LHCN-M2 (cell line): ENCODE measurements at places on chromosomes 6 and 20.

DNA sequence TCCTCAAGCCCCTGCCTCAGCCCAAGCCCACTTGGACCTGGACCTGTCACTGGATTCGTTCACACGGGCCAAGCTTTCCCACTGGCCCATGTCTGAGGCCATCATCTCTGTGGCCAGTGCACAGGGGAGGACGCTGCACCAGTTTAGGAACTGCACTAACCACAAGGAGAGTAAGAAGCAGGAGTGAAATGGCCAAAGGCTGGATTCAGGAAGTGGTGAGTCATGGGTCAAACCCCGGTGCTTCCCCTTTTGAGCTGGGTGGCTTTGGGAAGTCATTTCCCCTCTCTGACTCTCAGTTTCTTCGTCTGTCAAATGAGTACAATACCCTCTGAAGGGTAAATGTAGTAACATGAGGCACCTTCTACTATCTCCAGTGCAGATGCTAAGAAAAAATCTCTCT is 87.9 kb downstream of the CD40 start:
- peak; percentile 52 for DNase-seq

DNA sequence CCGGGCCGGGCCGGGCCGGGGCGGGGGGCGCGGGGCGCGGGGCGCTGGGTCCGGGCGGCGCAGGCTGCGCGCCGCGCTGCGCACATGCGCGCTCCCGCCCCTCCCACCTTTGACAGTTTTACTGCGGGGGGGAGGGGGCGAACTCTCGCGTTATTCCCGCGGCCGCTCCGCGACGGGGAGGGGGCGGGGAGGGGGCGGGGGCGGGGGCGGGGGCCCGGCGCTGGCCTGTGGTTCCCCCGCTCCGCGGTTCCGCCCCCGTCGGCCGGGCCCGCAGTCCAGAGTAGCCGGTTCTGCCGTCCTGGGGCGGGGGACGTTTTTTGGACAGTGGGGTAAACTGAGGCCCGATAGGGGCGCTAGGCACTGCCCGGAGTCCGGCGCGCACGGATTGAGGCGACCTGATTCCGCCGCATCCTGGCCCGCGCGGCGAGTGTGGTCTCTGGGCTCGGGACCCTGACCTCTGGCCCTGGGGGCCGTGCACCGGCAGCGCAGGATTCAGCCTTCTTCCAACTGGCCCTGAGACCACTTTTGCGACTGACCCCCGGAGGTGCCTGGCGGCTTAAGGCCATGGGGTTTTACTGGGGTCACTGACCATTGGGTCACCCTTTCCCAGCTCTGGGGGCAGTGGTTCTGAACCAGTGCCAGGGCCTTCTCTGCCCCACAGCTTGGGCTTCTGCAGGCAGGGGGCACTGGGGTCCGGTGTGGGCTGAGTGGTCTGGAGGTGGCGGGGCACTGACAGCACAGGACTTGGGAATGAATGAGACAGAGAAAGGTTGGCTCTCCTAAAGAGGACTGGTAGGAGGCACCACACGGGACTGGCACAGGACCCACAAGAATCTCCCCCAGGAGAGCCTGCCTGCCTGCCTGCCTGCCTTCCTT is at the start of gene ZNF512B:
Gene ZNF512B (minus strand): TSS at position 93 of the 876 bp plus-strand sequence. CDS start 1,980 bp downstream, outside the sequence.
- DNase-seq: peak; percentile 49

- no peak for DNase-seq
Observed at GRCh38 chr6:169048185-169048864, 205.3 kb downstream of the THBS2 start.

DNA sequence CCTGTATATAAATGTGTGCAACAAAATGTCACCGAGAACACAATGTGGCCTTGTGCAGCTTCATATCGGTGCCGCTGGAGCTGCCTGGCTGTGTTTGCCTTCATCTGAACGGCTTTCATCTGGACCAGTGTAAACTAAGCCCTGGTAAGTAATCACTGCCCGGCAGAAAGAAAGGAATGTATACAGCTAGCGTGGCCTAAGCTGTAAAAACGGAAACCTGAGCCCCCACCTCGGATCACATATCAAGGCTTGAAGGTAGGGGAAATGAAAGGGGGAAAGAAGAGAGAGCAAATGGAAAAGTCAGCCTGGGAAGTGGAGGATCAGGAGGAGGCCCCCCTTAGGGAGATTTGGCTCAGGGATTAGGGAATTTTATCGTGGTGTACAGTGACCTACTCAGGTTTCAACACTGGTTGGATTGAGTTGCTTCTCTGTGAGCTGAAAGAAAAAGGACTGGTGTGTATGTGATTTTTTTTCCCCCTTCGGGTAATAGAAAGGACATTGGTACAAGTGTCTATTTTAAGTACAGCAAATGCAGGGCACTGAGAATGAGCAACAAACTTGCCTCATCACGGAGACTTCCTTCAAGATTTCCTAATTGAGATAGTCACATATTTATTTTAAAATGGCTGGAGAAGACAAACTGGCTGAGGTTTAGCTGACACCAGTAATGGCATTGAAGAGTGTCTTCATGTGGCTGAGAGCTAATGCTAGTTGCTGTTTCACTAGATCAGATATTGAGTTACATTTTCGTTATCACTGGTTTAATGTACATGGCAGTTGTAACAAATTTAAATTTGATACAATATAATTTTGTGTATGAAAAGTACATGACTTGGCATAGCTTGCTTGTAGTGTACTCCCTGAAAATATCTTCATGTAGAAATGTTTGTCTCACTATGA is 3.5 kb downstream of the SOBP start:
- DNase-seq: peak; percentile 16

DNA sequence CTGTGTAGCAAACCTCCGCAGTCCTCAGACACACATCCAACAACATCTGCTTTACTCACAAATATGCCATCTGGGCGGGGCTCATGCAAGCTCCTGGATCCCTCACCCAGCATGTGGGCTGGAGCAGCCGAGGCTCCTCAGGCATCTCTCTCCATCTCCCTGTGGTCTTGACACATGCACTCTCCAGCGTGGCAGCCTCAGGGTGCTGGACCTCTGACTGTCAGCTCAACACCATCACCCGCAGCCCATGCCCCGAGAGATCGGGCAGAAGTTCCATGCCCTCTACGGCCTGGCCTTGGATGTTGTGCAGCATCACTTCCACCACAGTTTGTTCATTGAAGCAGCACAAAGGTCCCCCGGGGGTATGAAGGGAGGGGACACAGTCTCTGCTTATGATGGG is 32.6 kb upstream of the CD93 start:
- no peak for DNase-seq

DNA sequence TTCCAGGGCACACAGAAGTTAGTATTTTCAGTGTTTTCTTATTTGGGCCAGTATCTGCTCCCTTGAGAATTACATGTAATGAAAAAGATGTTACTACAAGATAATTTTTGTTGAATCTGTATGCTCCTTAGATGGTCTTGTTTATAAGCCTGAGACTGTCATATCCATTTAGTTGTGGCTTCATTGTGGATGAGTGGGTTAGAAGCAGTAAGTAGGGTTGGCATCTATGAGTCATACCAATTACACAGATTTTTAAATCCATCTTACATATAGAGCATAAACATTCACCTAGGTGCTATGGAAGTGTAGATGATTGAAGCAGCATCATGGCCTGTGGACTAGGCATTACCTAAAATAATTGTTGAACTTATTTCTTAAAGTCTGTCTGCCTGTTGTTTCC is 13.5 kb upstream of the BAG2 start:
- no peak for DNase-seq

- peak; percentile 89 for DNase-seq
Observed at GRCh38 chr6:143556529-143556928, 45.0 kb upstream of the FUCA2 start.

DNA sequence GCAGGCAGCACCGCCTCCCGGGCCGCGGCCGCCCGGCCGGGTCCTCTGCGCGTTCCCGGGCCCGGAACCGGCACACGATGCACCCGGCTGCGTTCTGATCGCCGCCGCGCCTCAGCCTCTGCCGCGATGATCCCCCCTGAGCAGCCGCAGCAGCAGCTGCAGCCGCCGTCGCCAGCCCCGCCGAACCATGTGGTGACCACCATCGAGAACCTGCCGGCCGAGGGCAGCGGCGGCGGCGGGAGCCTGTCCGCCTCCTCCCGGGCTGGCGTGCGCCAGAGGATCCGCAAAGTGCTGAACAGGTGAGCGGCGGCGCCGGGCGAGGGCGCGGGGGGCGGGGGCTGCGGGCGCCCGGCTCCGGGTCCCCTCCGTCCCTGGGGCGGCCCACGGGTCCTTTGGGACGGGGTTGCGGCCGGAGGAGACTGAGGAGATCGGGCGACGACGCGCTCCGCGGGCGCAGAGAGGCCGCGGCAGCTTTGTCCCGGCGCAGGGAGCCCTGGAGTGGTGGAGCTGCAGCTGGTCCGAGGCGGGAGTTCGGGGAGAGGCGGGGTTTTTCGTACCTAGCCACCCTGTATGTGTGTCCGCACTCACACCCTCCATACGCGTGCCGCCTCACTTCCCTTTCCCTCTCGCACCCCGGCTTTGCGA is 659 bp downstream of the SLC35F1 start:
- DNase-seq: no peak

DNA sequence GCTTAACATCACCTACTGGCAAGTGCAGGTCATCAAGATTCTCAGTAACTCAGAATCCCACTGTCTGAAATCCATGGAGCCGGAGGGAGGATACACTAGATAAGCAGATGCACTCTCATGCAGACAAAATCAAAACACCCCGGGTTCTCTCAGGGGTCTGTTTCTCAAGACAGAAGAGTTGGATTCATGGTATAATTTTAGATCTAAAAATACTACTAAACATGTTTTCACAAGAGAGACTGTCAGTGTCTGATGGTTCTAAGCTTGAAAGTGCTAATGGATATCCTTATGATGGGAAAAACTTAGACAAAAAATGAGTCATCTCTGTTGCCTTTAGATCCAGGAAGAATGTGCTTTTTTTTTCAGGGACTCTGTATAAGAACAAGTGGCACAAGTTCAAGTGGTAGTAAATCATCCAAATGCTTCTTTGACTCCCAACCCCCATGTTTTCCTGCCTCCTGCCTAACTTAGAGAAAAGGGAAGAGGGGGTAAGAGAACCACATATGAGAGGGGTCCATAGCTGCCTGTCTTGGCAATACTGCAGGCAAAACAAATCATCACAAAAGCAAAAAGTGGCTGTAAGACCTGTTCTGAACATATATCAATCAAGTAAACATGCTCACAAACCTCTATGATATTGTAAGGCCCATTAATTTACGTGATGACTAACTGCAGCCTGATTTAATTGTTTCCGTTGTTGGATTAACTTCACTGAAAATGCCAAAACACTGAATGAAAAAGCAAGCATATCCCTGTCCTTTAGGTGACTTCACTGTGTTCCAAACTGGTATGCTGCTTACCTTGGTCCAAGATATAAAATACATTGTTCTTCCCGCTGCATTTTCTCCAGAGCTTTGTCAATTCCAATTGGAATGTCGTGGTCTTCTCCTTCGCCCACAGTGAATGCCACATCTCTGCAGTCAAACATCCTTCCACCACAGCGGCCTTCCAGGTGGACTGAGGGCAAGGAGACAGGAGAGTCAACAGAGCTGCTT is 84.0 kb upstream of the TULP1 start:
- peak; percentile 91 for DNase-seq

DNA sequence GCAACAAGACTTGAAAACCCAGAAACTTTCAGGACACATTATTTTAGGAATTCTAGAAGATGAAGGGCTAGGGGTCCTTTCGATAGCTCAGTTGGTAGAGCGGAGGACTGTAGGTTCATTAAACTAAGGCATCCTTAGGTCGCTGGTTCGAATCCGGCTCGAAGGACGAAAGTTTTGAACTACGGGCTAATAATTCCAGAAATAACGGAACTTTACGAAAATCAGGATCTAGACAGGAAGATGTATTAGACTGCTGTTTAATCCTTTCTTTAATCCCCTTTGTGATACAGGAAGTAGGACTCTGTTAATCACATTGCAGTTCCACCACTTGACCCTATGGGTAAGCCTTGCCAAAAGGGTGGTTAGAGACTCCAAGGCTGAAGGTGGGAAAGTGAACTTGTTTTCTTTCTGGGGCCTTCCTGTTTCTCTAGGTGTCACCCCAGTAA is 21.2 kb upstream of the ABT1 start:
- peak; percentile 37 for DNase-seq

GRCh38 chr20:10419550-10420133 is 14.4 kb downstream of the MKKS start:
- no peak for DNase-seq

DNA sequence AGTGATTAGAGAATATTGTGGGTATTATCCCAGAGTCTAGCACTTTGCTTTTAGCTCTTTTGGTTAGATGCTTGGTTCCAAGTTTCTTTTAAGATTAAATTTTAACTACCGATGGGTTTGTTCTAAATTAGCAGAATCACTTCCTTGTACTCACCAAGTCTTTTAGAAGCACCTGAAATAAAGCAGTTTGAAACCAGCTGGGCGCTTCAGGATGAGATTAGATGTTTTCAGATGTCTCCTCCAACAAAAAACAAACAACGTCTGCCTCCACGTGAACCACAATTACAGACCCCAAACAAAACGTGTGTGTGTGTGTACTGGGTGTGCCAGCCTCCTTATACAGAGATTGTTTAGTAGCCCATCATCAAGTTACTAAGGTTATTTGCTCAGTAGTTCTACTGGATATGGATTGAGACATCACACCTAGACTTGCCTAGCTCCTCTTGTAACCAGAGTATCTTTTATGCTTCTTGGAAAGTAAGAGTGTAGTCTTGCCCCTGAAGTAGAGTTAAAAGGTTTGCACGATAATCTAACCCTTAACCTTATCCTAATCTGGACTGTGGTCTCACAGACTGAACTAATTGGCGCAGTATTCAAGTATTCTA is 2.3 kb downstream of the DSTN start:
- no peak for DNase-seq

DNA sequence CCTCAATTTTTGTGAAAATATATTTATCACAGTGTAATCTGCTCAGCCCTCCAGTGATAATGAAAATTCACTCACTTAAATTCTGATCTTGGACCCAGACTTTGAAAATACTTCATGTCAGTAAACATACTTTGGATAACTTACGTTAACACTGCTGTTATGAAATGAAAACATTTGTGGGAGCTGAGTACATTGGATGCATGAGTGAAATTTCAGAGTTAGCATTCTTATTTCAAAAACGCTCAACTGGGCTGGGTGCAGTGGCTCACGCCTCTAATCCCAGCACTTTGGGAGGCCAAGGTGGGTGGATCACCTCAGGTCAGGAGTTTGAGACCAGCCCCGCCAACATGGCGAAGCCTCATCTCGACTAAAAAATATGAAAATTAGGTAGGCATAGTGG is 196.4 kb downstream of the UTRN start:
- no peak for DNase-seq

- peak; percentile 25 for DNase-seq
Observed at GRCh38 chr6:41935193-41935574, 6.4 kb downstream of the CCND3 start.

DNA sequence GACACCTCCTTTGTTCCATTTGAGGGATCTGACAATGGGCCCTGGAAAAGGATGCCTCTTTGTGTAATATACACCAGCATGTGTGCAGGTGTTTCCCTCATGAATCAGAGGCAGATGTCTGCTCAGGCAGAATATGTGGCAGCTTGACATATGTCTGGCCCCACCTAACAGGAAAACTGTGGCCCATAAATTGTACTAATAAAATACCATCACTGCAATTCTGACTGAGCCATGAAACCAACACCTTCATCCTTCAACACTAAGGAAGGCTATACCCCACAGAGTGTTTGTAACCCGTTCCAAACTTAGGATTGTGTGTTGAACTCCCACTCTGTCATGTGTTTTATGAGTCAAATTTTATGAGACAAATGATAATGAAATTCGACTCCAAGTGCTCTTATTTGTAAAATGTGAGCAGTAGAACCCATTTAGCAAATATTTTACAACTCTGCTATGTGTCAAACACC is 22.7 kb downstream of the LAMA4 start:
- peak; percentile 62 for DNase-seq

- no peak for DNase-seq
Observed at GRCh38 chr6:88459189-88459588, 293.0 kb upstream of the CNR1 start.
